ENCODE measurements at places on chromosomes 4 and X.

DNA sequence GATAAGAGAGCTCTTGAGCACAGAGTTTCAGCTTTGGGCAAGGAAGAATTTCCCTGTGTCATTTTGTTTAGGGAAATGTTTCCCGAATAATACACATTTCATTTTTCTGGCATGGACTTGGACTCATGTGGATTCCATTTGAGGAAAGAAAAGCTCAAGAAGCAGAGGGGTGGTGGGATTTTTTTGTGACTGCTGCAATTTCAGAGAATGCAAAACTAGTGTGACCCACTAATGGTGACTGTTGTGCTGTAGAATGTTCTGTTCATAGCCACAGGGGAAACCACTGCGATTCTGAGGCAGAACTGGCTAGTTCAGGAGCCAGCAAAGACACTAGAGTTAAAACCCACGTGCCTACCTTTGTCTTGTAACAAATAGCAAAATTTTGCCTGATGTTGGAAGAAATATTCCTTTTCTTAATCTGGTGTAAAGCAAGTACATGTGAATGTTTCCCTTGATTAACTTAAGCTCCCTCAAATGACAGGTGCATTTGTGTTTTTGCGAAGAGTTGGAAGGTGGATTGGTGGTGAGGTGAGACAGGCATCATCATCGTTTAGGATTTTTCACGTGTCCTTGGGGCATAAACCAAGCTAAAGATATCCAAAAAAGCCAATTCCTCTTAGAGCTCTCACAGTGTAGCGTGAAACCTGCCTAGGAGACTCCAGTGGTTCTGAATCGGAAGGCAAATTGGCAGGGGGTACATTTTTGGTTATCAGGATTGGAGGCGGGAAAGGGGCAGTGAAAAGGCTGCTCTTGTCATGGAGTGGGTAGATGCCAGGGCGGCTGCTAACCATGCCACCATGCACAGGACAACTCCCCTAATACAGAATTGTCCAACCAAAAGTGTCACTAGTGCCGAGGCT lies 38.0 kb upstream of the FAM9C start:
- no peak for DNase-seq

- DNase-seq, result peak; percentile 70
Observed at GRCh38 chr4:85968945-85969819, 390.7 kb downstream of the MAPK10 start.

DNA sequence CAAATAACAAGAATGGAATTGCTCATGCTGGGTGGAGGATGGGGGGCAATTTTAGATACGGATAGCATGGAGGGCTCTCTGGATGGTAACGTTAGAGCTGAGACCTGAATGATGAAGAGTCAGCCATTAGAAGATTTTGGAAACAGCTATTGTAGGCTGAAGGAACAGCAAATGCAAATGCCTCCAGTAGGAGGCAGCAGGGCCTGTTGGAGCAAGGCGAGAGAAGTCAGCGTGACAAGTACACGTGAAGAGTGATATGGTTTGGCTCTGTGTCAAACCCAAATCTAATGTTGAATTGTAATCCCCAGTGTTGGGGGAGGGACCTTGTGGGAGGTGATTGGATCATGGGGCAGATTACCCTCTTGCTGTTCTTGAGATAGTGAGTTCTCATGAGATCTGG lies 59.3 kb upstream of the SOD3 start:
- peak; percentile 42 for DNase-seq

DNA sequence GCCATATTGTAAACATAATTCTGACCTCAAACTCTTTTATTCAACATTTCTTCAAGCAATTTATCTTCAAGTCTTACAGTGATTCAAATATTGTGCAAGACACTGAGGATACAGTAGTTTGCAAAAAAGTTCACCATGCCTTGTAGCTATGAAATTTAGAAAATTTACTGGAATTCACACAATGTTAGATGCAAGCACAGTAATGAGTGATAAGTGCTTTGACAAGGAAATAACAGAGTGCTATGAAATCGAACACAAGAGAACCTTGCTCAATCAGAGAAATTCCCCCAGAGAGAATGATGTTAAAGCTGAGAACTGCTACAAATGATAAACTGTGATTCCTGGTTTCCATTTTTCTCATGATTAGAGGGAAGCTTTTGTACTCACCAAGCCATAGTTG lies 952.9 kb downstream of the FAT4 start:
- no peak for DNase-seq

DNA sequence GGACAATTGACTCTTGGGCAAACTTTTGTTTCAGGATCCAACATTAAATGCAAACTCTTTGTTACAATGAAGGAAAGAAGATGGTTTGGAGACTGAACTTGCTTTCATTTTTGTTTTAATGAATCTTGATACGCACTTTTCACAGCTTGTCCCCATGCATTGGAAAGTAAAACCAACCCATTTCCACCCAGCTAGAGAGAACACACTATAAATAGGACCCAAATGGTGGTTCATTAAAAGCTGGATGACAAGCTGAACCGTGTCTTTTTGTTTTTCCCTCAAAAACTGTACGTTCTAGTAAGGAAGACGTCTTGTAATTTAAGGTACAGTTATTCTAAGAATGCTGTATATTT lies 95.3 kb upstream of the EGFL6 start:
- no peak for DNase-seq

DNA sequence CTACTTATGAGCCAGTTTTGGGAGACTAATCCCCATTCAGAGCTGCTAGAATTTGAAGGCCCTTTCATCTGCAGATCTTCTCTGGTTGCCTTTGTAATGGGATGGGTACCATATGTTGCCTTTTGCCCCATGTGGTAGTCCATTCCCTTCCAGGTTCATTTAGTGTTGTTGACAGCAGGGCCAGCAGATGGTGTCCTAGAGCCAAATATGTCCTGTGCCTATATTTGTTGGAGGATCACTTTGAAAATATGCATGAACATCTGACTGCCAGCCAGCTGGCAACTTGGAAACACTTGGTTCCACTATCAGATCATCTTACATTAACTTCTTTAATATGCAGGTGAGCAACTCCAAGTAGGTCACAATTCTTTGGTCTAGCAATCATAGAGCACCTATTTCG lies 30.4 kb downstream of the CFAP299 start:
- peak; percentile 61 for DNase-seq

DNA sequence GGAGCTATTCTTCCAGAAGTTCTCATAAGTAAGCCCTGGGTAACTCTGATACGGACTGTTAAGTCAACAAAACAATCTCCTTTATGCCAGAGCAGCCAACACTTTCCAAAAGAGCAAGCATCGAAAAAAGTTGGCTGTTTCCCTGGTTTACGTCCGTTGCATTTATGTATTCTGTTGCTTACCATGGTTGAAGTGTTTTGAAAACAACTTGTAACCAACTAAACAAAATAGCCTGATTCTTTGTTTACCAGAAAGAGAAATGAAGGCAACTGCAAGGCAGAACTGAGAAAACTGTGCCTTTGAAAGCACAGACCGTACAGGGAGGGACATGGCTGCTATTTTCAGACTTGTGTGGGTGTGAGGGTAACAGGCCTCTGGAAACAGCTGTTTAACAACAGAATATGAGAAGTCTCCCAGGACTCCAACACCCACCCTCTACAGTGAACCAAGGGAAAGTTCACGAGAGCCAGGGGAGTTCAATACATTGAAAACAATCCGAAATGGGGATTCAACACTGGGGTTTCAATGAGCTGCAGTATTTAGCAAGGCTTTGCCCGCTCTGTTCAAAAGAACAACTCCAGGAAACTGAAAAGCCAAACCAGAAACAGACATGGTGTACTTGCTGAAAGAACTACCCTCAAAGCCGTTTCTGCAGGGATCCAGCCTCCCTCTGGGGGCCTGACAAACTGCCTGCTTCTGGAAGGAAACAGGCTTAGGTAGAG lies 95.8 kb upstream of the EGFL6 start:
- DNase-seq, result no peak

GRCh38 chr4:91935217-91935616 lies 368.5 kb upstream of the GRID2 start:
- DNase-seq, result no peak

GRCh38 chrX:18674417-18674787 lies 2.5 kb upstream of the RS1 start:
- DNase-seq, result no peak

- peak; percentile 69 for DNase-seq
Observed at GRCh38 chrX:44946771-44947170, 73.8 kb downstream of the KDM6A start.

- no peak for DNase-seq
Observed at GRCh38 chr4:109548655-109549054, 11.4 kb upstream of the MCUB start.

DNA sequence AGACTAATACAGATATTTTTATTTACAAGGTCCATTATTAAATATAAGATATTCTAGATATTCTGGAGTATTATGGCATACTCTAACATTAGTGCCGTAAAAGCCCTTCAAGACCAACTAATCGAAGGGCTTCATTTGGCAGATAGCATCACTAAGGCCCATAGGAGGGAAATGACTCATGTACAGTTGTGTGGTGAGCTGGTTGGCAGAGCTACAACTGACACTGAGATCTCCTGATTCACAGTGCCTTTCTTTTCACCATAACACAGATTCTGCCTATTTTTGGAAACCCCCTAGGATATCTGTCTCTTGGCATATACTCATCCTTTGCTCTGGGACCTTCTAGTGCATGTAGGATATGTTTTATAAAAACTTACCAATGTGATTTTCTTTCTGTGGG lies 201.7 kb upstream of the AFF2 start:
- DNase-seq, result peak; percentile 14

- DNase-seq, result no peak
Observed at GRCh38 chr4:87108142-87108546, 112.3 kb downstream of the KLHL8 start.

DNA sequence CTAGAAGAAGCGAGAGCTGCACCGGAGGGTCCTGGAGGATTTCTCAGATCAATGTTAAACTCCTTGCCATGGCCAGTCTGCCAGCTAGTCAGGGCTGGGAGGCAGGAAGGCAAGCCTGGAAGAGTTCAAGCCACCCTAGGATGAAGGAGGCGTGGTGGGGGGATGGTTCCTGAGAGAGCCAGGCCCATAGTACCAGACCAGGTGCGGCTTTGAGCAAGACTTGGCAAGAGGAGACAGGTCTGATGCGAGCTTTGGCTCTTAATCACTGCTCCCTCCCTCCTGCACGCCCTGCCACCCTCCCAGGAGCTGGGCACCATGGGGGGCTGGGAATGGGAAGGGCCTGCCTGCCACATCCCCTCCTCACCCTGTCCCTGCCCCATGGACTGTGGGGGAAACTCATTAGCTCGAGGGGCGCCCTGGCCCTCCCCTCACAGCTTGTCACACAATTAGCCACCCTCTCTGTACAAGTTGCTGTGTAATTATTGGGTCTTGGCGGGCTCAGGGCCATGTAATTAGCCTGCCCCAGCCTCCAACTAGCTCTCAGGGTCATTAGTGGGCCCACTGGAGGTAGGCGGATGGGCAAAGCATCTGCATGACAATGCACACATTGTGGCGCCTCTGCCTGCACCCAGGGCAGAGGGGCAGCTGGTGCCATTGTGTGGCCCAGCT lies 50.3 kb downstream of the EFNB1 start:
- no peak for DNase-seq

GRCh38 chr4:129179276-129179675 lies 83.3 kb downstream of the C4orf33 start:
- DNase-seq, result no peak

DNA sequence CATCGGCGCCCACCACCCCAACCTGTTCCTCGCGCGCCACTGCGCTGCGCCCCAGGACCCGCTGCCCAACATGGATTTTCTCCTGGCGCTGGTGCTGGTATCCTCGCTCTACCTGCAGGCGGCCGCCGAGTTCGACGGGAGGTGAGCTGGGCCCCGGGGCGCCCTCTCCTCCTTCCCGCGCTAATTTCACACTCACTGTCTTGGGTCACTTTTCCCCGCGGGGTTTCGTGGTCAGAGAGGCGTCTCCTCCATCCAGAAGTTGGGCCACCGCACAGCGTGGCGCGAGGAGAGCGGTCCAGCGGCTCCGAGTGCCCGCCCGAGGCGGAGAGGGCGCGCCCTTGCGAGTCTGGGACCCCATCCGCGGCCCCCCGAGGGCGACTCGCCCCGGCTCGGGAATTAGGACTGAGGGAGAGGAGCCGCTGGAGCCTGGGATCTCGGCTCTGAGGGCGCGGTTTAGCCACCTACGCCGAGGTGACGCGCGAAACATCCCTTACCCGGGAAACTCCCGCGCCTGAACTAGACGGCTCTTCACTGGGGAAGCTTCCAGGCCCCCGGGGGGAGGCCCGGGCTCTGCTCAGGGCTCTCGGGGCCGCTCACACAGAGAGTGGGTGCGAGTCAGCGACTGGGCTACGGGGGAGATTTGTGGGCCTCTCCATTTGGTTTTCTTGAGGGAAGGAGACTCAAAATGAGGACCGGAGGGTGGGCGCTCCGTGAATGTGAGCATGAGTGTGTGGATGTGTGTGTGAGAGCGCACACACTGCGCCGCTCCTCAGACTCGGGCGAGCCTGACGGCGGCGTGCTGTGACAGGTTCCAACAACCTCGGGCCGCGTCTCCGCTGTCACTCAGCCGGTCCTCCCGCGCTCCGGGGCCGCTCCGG lies 551 bp downstream of the NPNT start:
- no peak for DNase-seq

- no peak for DNase-seq
Observed at GRCh38 chr4:135354876-135355275, 1153.3 kb upstream of the PABPC4L start.

GRCh38 chr4:13642170-13642950 lies 14.8 kb upstream of the BOD1L1 start:
- DNase-seq, result no peak
